ENCODE measurements at places on chromosomes 2 and 18. TPM values are rescaled to one million over a fixed set of nuclear protein-coding genes. Genes with fewer than 3 reads are reported as not detected.

Gene FN1
- 2,780 TPM for total RNA-seq

Gene TXNDC2
- 0.16 TPM for total RNA-seq

Gene HOXD4
- total RNA-seq = not detected

Gene BCL11A
- total RNA-seq = under 0.01 TPM

Gene TMBIM1
- 179 TPM for total RNA-seq

Gene DYSF
- not detected for total RNA-seq

Gene RNF181
- 283 TPM for total RNA-seq

Gene ARHGAP15
- total RNA-seq = not detected

Gene AFF3
- 0.34 TPM for total RNA-seq

Gene ZFP36L2
- total RNA-seq = 11.3 TPM

Gene RETREG2
- 78.2 TPM for total RNA-seq

Gene ZCCHC2
- total RNA-seq = 4.7 TPM

Gene EVX2
- not detected for total RNA-seq

Gene SAG
- total RNA-seq = not detected

Gene AGBL5
- 20.3 TPM for total RNA-seq

Gene FSHR
- total RNA-seq = under 0.01 TPM

Gene RUFY4
- total RNA-seq = not detected

Gene UPP2
- not detected for total RNA-seq

Gene MTA3
- 27.7 TPM for total RNA-seq

Gene GMPPA
- 58.9 TPM for total RNA-seq

Gene FHOD3
- total RNA-seq = 4.3 TPM

Gene WBP1
- total RNA-seq = 88.0 TPM

Gene CDK15
- 5.8 TPM for total RNA-seq

Gene SATB2
- 42.9 TPM for total RNA-seq

Gene CNDP1
- total RNA-seq = not detected

Gene TFPI
- 147 TPM for total RNA-seq

Gene GPBAR1
- not detected for total RNA-seq

Gene CFAP65
- under 0.01 TPM for total RNA-seq

Gene PDE1A
- total RNA-seq = 27.9 TPM

Gene TP53I3
- total RNA-seq = 99.1 TPM

Gene TNFAIP6
- 37.2 TPM for total RNA-seq

Measured in bronchial smooth muscle cell (primary cell).